ENCODE measurements at places on chromosomes 16 and 17.
A peak's percentile ranks its signal among the peaks of the same experiment; 100 is the strongest.

GRCh38 chr16:50368410-50369132 is at the start of gene BRD7:
Gene BRD7 (minus strand): TSS chr16:50368988. CDS start chr16:50368774, 214 bp downstream.
- peak; percentile 90 for DNase-seq

- no peak for DNase-seq
Observed at GRCh38 chr17:32692179-32692578, 184.7 kb downstream of the MYO1D start.

GRCh38 chr16:35746963-35747657 is 2287.7 kb downstream of the TP53TG3F start:
- no peak for DNase-seq

DNA sequence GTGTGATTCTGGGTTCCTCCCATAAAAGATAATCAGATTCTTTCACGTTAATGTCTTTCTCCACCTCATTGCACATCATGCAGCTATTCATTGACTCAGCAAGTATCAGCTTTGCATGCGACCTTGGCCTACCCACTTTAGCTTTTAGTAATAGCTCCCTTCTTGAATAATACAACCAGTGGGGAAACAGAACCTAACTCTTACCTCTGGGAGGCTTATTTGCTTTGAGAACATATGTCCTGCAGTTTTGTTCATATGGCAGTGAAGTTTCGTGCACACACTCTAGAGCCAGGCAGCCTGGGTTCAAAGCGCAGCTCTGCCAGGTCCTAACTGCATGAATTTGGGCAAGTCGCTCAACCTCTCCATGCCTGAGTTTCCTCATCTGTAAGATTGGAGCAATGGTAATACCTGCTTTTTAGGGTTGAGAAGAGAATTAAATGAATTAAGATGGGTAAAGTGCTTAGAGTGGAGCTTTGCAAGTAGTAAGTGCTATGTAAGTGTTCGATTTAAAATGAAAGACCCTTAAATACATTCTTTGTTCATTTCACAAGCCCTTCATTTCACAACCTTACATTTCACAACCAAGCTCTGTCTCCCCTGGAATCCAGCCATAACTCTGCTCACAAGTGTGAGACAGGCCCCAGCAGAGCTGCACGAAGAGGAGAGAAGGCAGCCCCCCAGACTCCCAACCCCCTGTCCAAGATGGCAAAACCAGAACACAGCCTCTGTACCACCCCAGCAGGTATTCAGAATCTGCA is 29.3 kb downstream of the MAPT start:
- no peak for DNase-seq

DNA sequence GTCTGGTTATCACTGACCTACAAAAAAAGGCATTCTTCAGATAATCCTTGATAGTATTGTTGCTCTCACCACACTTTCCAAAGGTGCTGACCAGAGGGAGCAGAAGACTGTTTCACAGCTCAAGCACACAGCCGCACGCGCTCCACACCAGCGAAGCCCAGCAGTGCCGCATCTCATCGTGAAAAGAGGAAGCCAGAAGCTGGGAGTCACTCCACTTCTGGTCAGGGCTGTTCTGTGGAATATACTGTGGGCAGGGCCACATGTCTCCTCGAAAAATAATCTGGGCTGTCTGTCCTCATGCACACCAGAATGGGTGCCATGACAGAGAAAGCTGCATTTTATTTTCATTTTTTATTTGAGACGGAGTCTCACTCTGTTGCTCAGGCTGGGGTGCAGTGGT is 7.3 kb upstream of the PRSS36 start:
- no peak for DNase-seq

- no peak for DNase-seq
Observed at GRCh38 chr17:9401434-9401833, 174.2 kb downstream of the STX8 start.

DNA sequence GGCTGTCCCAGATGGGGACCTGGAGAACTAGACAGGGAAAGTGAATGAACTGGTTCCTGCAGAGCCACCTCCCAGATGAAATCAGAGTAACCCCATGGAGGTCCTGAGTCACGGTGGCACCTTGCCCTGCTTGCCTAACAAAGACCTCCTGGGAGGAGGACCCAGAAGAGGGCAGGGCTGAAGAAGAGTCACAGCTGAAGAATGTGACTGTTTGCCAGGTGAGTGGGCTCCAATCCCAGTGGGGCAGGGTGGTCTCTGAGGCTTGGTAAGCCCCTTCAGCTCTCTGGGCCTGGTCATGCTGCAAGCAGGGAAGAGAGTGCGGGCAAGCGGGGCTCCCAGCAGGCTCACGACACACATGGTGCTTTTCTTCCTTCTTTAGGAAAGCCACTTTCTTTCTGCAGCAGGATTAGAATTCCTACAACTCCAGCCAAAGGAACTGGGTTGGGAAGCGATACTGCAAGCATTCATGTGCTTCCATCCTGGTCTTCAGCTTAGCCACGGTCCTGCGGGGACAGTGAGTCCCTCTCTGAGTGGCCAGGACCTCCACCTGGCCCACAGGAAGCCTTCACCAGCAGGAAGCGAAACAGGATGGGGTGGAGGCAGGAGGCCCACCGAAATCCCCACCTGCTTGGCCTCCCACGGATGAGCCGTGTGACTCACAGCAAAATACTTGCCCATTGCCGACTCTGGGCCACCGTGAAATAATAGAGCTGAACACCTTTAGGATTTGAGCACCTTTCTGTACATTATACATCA is 4.3 kb downstream of the C16orf74 start:
- peak; percentile 79 for DNase-seq

- DNase-seq, result no peak
Observed at GRCh38 chr16:80739523-80739922, 64.9 kb downstream of the CDYL2 start.

DNA sequence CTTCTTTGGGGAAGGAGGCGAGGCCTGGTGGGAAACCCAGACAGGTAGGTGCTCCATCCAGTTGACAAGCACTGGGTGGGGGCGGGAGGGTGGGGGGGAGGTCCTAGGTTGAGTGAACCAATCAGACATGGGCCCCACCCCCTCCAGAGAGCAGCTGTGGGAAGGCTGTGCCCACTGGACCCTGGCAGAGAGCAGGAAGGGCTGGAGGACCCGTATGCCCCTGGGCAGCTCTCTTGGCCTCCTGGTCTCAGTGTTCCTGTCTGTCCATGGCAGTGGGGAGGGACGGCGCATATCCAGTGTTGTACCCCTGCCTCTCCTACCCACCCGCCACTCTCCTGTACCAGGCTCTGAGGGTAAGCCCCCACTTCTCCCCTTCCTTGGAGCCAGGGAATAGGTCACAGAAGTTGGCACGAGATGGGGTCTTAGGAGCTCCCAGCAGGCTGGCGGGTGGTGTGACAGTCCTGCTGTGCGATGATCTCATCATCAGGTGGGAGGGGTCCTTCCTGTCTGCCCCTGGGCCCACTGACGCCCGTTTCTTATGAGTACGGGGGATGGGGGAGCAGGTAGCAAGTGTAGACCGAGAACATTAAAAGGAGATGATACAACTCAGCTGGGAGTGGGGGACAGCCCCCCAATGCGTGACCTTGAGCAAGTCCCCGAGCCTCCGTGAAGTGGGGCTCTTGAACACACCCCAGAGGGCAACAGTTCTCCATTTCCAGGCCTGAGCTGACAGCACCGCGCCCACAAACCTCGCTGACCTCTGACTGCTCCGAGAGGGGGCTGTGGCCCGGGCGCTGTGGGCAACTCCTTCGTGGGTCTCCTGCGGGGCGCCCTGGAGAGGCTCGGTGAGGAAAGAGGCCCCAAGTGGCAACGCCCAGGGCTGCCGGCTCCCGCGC is 1.2 kb upstream of the ZFPM1 start:
- DNase-seq, result no peak

Measured in 8988T (cell line).